ENCODE measurements at places on chromosomes 12 and 14.
A peak's percentile ranks its signal among the peaks of the same experiment; 100 is the strongest.

GRCh38 chr12:104197264-104197663 lies 18.3 kb upstream of the TXNRD1 start:
- DNase-seq = no peak

- DNase-seq = no peak
Measured at GRCh38 chr14:50303744-50304471, 8.1 kb downstream of the L2HGDH start.

- DNase-seq = no peak
Measured at GRCh38 chr14:78614593-78614992, 444.4 kb downstream of the NRXN3 start.

DNA sequence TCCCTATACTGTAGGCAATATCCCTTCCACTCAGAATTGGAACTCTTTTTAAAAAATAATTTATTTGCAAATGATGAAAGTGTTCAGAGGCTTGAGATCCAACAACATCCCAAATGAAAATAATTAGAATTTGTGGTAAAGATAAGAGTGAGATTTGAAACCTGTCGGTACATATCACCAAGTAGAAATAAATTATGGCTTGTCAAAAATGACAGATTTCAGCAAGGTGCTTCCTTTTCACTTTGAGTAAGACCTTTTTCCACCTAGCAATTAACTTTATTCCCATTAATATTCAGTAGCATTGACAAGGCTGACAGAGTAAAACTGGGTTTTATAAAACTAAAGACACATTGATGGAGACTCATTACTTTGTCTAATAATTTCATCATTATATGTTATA lies 107.7 kb upstream of the PRKD1 start:
- no peak for DNase-seq

DNA sequence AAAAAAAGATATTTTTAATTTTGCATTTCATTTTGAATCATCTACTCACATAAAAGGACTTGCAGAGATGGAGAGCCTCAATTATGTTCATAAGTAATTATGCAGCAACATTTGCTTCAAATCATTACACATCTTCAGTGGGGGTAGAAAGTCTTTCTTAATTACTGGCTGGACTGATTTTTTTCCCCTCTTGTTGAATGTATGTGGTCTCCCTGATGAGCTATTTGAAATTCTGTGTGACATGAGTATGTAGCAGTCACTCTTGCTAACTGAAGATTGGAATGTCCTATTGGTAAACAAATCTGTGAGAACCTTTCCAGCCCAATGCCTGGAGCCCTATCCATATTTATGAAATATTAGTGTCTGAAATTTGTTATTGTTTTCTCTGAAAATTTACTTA lies 139.8 kb downstream of the TMTC2 start:
- DNase-seq = no peak

DNA sequence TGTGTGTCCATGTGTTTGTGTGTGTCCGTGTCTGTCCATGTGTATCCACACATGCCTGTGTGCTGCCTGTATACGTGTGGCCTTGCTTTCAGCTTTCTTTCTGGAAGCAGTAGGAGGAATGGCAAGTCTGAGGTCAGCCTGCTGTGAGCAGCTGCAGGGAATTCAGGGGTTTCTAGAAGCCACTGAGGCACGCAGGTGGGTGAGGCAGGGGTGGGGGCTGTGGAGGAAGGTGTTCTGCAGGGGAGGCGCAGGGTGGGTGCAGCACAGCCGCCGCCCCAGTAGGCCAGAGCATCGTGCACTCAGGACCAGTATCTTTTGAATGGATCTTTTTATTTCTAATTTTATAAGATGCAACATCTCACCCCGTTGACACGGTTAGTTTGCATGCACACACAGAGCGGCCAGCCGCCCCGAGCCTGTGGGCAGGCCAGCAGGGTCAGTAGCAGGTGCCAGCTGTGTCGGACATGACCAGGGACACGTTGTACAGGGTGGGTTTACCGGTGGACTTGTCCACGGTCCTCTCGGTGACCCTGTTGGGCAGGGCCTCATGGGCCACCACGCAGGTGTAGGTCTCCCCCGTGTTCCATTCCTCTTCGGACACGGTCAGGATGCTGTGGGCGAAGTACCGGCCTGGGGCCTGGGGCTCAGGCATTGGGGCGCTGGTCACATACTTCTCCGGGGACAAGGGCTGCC lies 327.7 kb downstream of the TMEM121 start:
- DNase-seq = no peak

DNA sequence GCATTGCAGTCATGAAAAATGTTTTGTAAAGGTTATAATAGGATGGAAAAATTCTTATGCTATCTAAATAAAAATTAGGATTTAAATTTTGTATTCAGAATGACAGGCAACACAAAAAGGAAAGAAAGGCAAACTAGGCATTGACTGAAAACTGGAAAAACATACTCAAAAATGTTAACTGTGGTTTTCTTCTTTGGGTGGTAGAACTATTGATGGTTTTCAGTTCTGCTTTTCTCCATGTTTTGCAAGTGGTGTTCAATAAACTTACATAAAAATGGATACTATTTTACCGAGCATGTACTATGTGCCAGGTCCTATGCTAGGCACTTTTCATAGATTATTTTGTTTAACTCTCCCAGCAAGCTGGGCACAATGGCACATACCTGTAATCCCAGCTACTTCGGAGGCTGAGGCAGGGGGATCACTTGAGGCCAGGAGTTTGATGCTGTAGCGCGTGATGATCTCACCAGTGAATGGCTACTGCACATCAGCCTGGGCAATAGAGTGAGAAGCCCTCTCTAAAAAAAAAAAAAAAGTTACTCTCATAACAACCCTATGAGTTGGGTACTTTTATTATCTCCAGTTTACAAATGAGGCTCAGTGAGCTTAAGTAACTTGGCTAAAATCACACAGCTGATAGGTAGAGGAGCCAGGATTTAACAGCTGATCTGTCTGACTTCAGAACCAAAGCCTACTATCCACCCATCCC lies 26.3 kb upstream of the TCP11L2 start:
- DNase-seq = no peak

DNA sequence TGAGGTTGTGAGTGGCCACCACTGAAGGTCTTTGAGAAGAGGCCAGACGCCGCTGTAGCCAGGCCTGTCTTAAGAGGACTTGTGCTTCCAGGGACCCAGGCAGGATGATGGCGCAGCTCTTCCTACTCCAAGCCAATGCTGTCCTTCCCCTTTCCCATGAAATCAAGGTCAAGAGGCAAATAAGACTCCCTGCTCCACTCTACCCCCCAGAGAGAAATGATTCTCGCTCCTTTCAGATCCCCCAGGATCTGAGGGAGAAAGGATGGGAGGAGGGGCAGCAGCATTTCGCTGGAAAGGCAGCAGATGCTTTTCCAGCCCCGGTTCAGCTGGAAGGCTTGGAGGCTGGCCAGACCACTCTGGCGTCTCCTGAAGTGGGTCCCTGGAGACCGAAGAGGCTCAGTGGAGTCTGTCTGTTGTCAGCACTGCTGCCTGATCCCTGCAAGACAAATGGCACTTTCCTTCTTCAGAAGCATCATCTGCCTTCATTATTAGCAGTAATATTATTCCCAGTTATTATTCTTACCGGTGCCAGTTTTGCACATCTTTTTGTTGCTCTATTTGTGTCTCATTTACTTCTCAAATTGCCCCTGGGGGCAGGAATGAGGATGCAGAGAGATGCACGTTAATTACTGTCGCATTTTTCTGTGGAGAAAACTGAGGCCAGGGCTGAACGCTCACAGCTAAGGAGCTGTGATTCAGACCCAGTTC lies 51.4 kb downstream of the C14orf132 start:
- no peak for DNase-seq

DNA sequence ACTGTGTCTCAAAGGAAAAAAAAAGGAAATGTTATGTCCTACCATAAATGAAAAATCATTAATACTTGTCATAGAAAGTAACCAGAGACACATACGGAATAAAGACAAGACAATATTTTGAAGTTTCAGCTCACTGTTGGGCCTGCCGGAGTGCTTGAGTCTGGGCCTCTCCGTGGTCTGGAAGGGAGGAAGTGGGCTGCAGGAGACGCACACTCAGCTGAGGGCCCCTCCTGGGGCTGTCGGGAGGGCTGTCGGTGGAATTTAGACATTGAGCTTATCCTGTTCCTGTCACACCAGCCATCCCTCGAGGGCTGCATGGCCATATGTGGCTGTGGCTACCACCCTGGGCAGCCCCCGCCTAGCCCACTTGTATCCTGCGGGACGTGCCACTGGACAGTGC lies 80.6 kb downstream of the DDX51 start:
- DNase-seq = no peak

- no peak for DNase-seq
Measured at GRCh38 chr14:50036211-50036610, 80.2 kb downstream of the VCPKMT start.

GRCh38 chr12:15629108-15629507 lies 160.1 kb downstream of the EPS8 start:
- no peak for DNase-seq

GRCh38 chr12:109134186-109134917 lies 18.0 kb downstream of the ACACB start:
- DNase-seq = no peak

DNA sequence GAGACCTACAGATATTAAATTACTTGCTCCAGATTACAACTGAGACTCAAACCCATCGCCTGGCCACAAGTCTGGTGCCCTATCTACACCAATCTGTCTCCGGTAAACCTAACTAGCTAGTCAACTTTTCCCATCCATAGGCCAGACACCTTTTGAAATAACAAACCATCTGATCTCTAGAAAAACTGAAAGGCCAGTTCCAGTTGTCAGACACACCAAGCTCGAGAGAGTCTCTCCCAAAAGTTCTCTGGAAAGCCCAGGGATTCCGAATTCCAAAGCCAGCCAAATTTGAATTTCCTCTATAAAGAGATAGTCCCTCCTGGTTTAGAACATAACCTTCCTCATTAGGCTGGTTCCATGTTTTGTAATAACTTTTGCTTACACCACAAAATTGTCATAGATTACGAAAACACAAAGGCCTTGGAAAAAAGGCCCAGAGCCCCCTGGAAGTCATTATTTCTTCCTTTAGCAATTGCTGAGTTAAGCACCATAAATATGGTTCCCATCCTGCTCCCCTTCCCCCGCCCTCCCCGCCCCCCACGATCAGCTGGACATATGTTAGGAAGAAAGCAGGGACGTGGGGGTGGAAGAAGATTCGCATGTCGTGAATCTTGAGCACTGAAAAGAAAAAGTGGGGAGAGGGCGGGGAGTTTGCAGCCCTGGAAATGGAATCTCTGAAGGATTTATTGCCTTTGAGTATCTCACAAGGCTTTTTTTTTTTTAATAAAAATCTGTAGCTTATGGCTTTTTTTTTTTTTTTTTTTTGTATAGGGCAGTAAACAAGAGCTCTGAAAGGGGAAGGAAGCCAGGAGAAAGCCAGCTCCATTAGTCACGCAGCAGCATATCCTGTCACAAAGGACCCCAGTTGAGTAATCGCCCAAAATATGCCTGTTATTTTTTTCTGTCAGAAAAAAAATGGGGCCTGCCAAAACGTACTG lies 110.4 kb downstream of the ZFP36L1 start:
- DNase-seq = no peak

DNA sequence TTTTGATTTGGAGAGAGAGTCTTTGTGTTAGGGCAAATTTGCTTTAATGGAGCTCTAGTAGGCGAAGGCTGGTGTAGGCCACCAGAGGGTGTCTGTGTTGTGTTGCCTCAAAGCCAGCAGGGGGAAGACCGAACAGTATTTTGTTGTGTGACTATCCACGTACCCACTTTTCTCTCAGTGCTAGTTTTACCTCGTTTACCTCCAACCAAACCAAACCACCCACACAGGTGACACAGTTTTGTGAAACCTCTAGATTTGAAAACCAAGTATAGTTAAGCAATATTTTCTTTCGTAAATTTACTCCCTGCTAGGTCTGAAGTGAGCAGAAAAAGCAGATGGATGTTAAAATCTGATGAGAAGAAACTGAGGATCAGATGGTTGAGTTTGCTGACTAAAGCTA lies 36.3 kb upstream of the NPFF start:
- no peak for DNase-seq

- DNase-seq = no peak
Measured at GRCh38 chr12:2553388-2554126, 241.2 kb upstream of the FKBP4 start.

- DNase-seq = no peak
Measured at GRCh38 chr12:122837306-122838265, 2.3 kb downstream of the HIP1R start.

DNA sequence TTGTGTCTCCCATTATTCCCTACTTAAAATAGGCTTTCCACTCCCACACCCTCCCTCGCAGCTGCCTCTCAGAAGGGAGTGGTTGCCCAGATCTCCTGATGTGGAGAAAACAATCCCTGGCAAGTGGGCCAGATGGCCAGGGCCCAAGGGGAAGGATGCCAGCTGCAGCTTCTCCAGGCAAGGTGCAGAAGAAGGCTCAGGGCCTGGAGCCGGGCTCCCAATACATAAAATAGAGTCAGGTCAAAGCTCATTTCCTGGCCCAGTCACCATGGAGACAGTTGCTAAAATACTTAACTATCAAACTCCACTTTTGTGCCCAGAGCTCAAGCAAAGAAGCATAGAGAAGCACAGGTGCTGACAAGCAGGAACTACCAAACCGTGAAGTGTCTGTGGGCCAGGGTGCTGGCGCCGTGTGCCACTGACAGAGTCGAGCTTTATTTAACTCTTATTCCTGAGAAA lies 45.7 kb upstream of the ITPR2 start:
- no peak for DNase-seq

DNA sequence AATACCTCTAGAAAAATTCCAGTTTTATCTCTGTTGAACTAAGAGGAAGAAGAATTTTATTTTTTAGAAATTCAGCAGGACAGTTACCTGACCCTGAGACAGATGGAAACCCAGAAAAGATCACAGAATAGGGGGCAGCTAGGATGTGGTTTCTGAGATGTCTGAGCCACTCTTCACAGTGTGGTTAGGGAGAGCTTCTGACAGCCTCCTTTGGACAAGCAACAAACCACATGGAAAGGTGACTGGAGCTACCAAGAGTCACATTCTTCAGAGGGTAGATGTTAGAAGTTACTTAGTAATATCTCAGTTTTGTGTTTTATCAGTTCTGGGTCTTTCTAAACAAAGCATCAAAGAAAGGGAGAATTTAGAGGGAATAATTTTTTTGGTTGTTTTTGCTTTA lies 117.3 kb upstream of the NAP1L1 start:
- no peak for DNase-seq

GRCh38 chr14:72948481-72949138 lies 22.3 kb downstream of the DCAF4 start:
- DNase-seq = peak; percentile 50

DNA sequence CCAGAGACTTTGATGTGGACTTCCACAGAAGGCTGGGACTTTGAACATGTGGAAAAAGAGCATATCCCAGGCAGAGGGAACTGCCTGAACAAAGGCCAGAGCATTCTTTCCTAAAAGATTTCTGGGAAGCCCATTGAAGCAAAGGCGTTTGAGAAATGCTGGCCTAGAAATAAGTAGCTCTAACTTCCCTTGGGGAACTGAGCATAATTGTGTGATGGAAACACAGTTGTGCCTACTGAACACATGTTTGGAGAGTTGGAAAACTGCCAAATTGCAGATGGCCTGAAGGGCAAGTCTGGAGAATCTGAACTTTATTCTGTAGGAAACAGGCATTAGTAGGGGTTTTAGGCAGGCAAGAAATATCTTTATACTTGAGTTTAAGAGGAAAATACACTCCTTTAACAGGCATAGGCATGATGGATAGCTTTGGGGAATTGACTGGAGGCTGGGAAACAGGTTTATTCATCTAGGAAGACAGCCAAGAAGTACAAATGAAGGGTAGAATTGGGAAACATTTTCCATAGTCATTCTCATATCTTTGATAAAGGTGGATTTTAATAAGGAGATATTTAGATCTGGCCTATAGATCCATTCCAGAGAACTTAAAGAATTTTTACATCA lies 134.1 kb downstream of the TPH2 start:
- no peak for DNase-seq

GRCh38 chr14:54909817-54910558 lies 7.4 kb upstream of the GCH1 start:
- DNase-seq = no peak

GRCh38 chr12:122139941-122140340 lies 34.1 kb downstream of the IL31 start:
- DNase-seq = no peak

Data from D721Med (cell line).